ENCODE measurements at places on chromosomes 3 and 15.

DNA sequence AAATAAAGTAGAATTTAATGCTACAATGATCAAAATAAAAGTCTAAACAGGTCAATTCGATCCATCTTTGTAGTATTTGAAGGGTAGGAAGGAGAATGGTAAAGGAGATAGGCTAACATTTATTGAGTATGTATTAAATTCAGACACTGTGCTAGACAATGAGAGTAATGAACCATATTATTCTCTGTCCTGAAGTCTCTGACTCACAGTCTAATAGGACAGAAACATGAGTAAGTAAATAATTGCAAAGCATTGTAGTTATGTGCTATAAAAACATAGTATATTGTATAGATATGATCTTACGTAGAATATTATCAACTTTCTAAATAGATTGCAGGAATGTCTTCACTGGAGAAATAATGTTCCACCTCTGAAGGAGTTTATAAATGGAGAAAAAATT lies 64.5 kb downstream of the MDFIC2 start:
- DNase-seq: no peak

- no peak for DNase-seq
Measured at GRCh38 chr15:63015618-63016017, 26.9 kb upstream of the TPM1 start.

DNA sequence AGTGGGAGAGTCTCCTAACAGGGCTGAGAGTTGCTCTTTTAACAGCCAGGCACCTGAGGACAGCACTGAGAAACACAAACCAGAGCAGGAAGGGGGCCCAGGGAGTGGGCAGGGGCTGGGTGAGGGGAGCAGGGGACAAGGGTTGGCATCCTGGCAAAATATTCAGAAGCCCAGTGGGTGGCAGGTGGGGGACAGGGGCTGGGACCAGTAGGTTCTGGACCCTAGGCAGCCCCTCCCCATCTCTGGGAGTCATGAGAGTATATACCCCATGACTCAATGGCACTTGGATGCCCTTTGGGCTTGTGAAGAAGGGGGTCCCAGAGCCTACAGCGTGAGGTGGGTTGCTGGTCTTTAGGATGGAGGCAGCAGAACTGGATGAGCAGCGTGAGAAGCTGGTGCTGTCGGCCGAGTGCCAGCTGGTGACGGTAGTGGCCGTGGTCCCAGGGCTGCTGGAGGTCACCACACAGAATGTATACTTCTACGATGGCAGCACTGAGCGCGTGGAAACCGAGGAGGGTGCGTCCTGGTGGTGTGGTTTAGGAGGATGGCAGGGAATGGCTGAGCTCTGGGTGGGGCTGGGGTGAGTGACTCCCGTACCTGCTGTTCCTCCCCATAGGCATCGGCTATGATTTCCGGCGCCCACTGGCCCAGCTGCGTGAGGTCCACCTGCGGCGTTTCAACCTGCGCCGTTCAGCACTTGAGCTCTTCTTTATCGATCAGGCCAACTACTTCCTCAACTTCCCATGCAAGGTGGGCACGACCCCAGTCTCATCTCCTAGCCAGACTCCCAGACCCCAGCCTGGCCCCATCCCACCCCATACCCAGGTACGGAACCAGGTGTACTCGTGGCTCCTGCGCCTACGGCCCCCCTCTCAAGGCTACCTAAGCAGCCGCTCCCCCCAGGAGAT lies 24.2 kb downstream of the NBEAL2 start:
- DNase-seq: no peak

DNA sequence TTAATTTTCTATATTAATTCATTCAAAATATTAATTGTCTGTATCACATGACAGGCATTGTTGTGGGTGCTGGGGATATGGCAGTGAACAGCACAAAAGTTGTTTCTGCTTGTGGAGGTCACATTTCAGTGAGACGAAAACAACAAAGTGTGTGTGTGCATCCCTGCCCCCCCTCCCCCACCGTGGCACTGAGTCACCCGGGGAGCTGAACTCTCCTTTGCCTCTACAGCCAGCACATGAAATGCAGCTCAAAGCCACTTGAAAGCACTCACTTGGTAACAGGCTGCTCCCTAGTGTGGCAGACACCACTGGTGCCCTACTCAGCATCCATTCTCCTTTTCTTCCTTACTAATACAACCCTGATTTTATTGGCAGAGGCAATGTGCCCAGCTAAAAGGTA lies 16.9 kb upstream of the SCAMP5 start:
- no peak for DNase-seq

GRCh38 chr15:71203586-71204474 lies 88.6 kb downstream of the THSD4 start:
- no peak for DNase-seq

- DNase-seq: no peak
Measured at GRCh38 chr3:115851571-115851970, 228.3 kb downstream of the GAP43 start.

DNA sequence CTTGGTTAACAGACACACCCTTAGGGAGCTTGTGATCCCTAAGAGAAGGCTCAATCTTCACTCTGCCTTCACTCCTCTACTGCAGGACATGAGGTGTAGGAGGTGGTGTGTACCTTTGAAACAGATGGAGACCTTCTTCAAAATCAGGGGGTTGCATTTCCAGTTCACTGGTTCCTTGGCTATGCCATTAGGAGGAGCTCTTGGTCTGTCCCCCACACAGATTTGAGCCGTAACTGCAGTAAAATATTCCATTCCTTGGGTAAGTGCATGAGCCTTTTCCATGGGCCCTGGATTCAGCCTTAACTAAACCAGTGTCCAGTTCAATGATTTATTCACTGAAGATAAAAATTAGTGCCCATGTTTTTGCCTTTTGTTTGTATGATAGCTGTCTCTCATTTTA lies 144.6 kb downstream of the MCTP2 start:
- no peak for DNase-seq
